ENCODE measurements at places on chromosomes 4 and X. TPM values are rescaled to one million over a fixed set of nuclear protein-coding genes. Genes with fewer than 3 reads are reported as not detected.

GRCh38 chrX:73683236-73683859, 120.4 kb downstream of the CHIC1 start:
- no peaks in the 10 kb centered on the region for H3K27me3 ChIP-seq
- DNase-seq, result no peak
- H3K27ac ChIP-seq, result no peak overlapping the region
- H3K36me3 ChIP-seq, result no peaks in the 10 kb centered on the region

GRCh38 chrX:72569786-72570185, 2.9 kb downstream of the HDAC8 start:
- H3K4me1 ChIP-seq, result peaks cover 6% of the 10 kb centered on the region
- H3K27ac ChIP-seq, result no peak overlapping the region
- H3K4me3 ChIP-seq, result no peak overlapping the region
- DNase-seq, result no peak
- peaks cover 47% of the 10 kb centered on the region for H3K36me3 ChIP-seq

- no peaks in the 10 kb centered on the region for H3K27me3 ChIP-seq
- H3K4me3 ChIP-seq, result no peak overlapping the region
- no peak overlapping the region for H3K27ac ChIP-seq
- H3K36me3 ChIP-seq, result no peaks in the 10 kb centered on the region
Observed at GRCh38 chrX:133185938-133186337, 32.2 kb downstream of the TFDP3 start.

DNA sequence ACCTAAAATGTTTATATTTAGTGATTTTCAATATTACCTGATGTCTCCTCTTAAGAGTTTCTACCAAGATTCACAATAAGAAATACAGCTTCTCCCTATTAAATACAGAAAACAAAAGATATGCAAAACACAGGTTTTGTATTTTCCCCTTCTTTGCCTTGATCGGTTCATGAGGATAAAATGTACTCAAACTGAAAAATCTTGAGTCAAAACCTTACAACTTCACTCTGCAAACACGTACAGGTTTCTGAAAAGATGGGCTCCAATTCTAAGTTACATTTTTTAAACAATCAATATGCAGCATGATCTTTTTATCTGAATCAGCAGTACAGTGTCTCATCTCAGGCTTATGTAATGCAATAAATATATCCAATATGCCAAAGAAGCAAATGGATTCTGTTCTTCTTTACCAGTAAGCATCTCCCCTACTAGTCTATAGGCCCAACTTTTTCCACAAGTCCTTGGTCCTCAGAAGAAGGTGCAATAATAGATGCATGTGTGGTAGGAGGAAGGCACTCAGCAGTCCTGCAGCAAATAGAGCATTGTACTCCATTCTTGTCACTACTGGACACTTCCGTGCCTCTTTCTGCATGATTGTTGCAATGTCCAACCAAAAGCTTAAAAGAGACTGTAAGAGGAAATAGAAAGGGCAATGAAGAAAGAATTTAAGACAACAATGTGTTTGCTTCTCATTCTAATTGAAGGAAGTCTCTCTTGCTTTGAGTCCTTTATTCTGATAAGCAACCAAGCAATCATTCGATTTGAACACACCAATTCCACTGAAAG, 3.2 kb downstream of the MAPK10 start:
- H3K27me3 ChIP-seq, result no peaks in the 10 kb centered on the region
- no peak overlapping the region for H3K4me3 ChIP-seq
- no peaks in the 10 kb centered on the region for H3K36me3 ChIP-seq
- H3K27ac ChIP-seq, result no peak overlapping the region
- no peak for DNase-seq

DNA sequence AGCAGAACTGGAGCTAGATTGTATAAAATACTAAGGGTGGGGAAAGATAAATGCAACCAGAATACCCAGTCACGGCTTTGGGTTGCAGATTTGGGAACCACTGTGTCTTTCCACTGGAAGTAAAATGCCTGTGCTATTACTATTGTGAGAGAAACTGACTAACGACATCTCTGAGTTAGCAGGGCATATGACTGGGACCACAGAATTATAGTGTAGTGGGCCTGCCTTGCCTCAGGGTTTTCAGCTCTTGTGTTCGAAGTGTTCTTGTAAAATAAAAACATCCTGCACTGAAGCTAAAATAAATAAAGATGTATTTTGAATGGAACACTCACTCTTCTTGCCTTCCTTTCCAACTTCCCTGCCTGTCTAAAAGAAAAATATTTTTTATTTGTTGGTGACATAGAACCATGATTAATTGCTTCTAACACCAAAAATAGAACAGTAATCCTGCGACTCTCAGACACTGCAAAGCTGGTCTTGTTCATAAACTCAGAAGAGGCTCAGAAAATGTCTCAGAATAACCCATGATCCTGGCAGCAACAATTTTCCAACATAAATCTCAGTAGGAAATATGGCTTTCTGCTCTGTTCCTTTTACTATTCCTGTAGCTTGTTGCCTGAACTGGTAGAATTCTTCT, 104.2 kb downstream of the FAM47B start:
- no peaks in the 10 kb centered on the region for H3K36me3 ChIP-seq
- H3K27ac ChIP-seq, result no peak overlapping the region
- H3K4me1 ChIP-seq, result no peaks in the 10 kb centered on the region
- no peak overlapping the region for H3K4me3 ChIP-seq
- no peak for DNase-seq

DNA sequence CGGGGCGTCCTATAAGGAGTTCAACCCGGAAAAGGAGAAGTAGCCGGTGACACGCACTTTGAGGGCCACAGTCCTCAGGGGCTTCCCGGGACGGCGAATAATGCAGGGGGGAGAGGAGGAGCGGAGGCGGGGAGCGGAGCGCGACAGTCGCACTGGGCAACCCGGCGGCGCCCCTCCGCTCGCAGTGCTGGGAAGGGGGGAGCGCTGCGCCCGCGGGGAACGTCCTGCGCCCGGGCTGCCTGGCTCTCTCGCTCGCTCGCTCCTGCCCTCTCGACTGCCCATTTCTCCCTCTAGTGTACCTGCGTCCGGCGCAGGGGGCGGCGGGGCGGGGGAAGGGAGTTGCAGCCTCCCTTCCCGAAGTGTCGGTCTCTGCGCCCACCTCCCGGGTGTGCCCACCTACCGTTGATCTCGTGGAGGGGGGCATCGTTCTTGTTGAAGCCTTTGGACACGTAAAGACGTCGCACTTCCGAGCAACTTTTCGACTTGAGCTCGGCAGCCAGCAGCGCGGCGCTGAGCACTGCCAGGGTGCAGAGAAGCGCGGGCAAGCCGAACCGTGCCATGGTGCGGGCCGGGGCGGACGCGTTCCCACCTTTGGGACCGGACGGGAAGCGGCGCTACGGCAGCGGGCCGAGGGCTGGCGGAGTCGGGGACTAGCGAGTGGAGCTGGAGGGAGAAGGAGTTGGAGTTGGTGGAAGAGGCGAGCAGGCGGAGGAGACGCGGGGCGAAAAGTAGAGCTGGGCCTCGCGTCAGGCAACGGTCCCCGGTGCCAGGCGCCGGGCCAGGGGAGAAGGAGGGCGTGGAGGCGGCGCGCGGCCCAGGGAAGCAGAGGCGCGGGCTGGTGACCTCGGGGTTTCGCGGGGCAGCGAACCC, 648 bp downstream of the GPC4 start:
- no peaks in the 10 kb centered on the region for H3K4me1 ChIP-seq
- peak; percentile 49 for DNase-seq
- no peaks in the 10 kb centered on the region for H3K36me3 ChIP-seq
- peak overlapping the region; percentile 62 for H3K4me3 ChIP-seq

GRCh38 chr4:82809619-82810018, 11.0 kb upstream of the SCD5 start:
- H3K4me1 ChIP-seq, result no peaks in the 10 kb centered on the region
- H3K27me3 ChIP-seq, result no peaks in the 10 kb centered on the region
- H3K4me3 ChIP-seq, result no peak overlapping the region
- DNase-seq, result no peak
- H3K27ac ChIP-seq, result no peak overlapping the region

- no peaks in the 10 kb centered on the region for H3K4me1 ChIP-seq
- no peaks in the 10 kb centered on the region for H3K36me3 ChIP-seq
- DNase-seq, result no peak
- peak overlapping the region; percentile 39 for H3K4me3 ChIP-seq
Observed at GRCh38 chrX:131812847-131813825, 210.0 kb upstream of the STK26 start.

DNA sequence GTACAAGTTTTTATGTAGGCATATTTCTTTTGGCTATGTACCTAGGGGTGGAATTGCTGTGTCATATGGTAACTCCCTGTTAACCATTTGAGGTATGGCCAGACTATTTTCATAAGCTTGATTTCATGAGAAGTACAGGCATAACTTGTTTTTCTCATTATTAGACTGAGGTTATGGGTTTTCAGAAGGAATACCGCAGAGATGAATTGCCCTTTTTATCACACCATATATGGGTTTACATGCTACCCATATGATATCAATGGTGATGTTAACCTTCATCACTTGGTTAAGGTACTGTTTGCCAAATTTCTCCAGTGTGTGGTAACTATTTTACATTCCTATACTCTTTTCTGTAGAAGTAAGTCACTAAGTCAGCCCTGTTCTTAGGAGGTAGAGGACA, 23.5 kb downstream of the RAB40A start:
- H3K36me3 ChIP-seq, result no peaks in the 10 kb centered on the region
- H3K4me1 ChIP-seq, result no peaks in the 10 kb centered on the region
- no peak for DNase-seq
- no peak overlapping the region for H3K27ac ChIP-seq

DNA sequence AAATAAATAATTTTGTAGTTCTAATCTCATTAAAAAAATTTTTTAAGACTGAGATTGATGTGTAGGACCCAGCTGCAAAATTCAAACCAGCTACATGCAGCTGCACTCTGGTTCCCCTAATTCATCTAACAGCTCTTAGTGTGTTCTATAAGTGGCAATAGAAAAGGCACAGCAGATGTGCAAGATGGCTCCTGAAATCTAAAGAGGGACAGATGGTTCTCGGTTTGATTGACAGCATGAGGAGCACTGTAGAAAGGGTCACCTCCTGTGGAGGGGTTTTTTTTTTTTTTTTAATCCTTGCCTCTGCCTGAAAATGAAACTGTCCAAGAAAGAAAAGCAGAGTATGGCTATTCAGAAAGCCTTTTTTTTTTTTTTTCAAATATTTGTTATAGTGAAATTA, 16.9 kb upstream of the OCIAD1 start:
- H3K4me1 ChIP-seq, result no peaks in the 10 kb centered on the region
- H3K4me3 ChIP-seq, result no peak overlapping the region
- H3K27me3 ChIP-seq, result no peaks in the 10 kb centered on the region
- no peaks in the 10 kb centered on the region for H3K36me3 ChIP-seq

GRCh38 chrX:86137071-86137470, 11.2 kb upstream of the DACH2 start:
- no peak for DNase-seq
- H3K27me3 ChIP-seq, result no peaks in the 10 kb centered on the region
- no peaks in the 10 kb centered on the region for H3K36me3 ChIP-seq

DNA sequence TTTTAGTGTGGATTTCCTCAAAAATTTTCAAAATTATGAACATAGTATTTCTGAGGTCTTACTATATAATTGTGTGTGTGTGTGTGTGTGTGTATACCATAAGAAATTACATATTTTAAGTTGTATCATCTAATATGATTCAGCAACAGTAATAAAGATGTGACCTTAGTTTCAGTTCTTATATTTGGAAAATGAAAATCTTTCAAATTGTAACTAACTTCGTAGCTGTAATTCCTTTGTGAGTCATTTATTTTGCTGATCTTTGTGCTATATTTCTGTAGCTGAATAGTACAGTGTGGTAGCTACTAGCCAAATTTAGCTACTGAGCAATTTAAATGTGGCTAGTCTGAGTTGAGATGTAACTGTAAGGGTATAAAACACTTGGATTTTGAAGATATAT, 116.4 kb downstream of the RAP1GDS1 start:
- no peak overlapping the region for H3K27ac ChIP-seq
- no peak for DNase-seq
- H3K36me3 ChIP-seq, result no peaks in the 10 kb centered on the region

- no peak overlapping the region for H3K4me3 ChIP-seq
- peaks cover 32% of the 10 kb centered on the region for H3K36me3 ChIP-seq
- no peaks in the 10 kb centered on the region for H3K27me3 ChIP-seq
- peaks cover 26% of the 10 kb centered on the region for H3K4me1 ChIP-seq
- DNase-seq, result no peak
Observed at GRCh38 chr4:88606832-88607231, 14.6 kb downstream of the HERC3 start.

Gene PAGE1
- not detected for total RNA-seq

Gene SHOX
- total RNA-seq, result not detected

Gene MAOB
- total RNA-seq, result 23.4 TPM

Gene GUCY1B1
- 18.1 TPM for total RNA-seq

Data from lower lobe of right lung (tissue), 2 donors.